Natural killer cell treated with Interleukin-12 subunit alpha and Interleukin-12 subunit beta and Interleukin-15 and Interleukin-18, amount 100 ng/mL, for 72 hours (primary cell): ENCODE measurements at places on chromosomes 1 and 21. TPM values are rescaled to one million over a fixed set of nuclear protein-coding genes. Genes with fewer than 3 reads are reported as not detected.

Gene LIPI
- total RNA-seq, result not detected

DNA sequence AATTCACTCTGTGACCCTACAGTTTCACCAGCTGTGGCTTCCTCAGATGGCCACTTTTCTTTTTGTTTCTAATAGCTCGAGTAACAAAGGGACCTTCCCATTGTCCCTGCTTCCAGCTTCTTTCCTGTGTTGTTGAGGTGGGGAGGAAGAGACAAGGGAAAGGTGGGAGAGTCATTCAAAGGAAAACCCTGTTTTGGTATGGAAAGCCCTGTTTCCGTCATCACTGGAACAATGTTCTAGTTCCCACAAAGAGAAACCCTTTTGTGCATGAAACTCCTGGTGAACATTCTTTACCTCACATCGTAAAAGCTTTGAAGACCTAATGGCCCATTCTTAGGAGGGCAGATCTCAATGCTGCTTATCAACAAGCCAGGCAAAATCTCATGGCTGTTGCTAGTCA, 62.2 kb downstream of the ABCA4 start:
- H3K4me1 ChIP-seq, result peaks cover 5% of the 10 kb centered on the region
- peaks cover 22% of the 10 kb centered on the region for H3K27me3 ChIP-seq
- no peak overlapping the region for H3K27ac ChIP-seq
- no peaks in the 10 kb centered on the region for H3K36me3 ChIP-seq

GRCh38 chr1:198970916-198971315, 332.1 kb downstream of the PTPRC start:
- no peak overlapping the region for H3K4me3 ChIP-seq
- peak overlapping the region; percentile 0 for H3K27ac ChIP-seq
- no peaks in the 10 kb centered on the region for H3K27me3 ChIP-seq
- H3K4me1 ChIP-seq, result peaks cover 19% of the 10 kb centered on the region
- DNase-seq, result no peak

Gene BCL2L15
- total RNA-seq, result 3.0 TPM

Gene CFAP74
- not detected for total RNA-seq

- no peak overlapping the region for H3K27ac ChIP-seq
- no peak overlapping the region for H3K4me3 ChIP-seq
- H3K4me1 ChIP-seq, result peaks cover 6% of the 10 kb centered on the region
- peaks cover 31% of the 10 kb centered on the region for H3K36me3 ChIP-seq
Observed at GRCh38 chr21:41432562-41433460, 6.8 kb downstream of the MX1 start.

- DNase-seq, result no peak
- H3K27ac ChIP-seq, result no peak overlapping the region
- H3K4me3 ChIP-seq, result no peak overlapping the region
- no peaks in the 10 kb centered on the region for H3K36me3 ChIP-seq
- H3K4me1 ChIP-seq, result peaks cover 5% of the 10 kb centered on the region
- peaks cover 34% of the 10 kb centered on the region for H3K27me3 ChIP-seq
Observed at GRCh38 chr1:111789142-111789541, 33.4 kb downstream of the DDX20 start.

DNA sequence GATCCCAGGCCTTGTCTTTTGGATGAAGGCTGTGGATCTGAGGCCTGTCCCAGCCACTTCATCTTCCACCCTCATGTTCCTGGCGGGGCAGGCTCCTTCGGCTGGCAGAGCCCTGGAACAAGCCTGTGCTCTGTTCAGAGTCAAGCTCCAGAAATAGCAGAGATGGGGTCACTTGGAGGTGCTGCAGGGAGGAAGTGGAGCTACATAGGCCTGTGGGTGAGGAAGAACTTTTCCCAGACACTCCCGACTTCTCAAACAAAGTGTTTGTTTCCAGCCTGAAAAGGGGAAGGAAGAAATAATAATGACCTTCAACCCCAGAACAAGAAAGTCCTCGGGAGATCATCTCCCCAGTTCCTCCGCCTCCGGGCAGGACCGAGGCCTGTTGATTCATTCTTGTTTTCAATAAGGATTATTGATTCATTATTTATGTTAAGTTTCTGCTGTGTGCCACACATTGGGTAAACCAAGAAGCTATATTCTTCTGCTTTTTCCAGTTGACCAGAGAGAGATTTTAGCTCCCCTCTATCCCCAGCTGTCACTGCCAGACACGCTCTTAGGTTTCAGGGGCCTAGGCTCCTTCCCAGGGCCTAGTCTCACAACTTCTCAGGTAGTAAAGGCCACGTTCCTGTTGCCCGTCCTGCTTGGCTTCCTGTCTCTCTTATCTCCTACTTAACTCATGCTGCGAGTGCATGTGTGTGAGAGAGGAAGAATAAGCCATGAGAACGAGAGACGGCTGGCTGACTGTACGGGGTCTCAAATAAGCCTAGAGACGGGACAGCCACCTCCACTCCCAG, 16.9 kb downstream of the IKBKE start:
- H3K27me3 ChIP-seq, result no peaks in the 10 kb centered on the region
- H3K27ac ChIP-seq, result no peak overlapping the region
- H3K4me1 ChIP-seq, result peaks cover 16% of the 10 kb centered on the region
- DNase-seq, result no peak

- H3K36me3 ChIP-seq, result no peaks in the 10 kb centered on the region
- H3K4me1 ChIP-seq, result no peaks in the 10 kb centered on the region
- H3K4me3 ChIP-seq, result no peak overlapping the region
- DNase-seq, result no peak
Observed at GRCh38 chr1:116175611-116176010, 64.4 kb downstream of the MAB21L3 start.

GRCh38 chr21:41188486-41189149, 20.7 kb downstream of the BACE2 start:
- H3K4me1 ChIP-seq, result no peaks in the 10 kb centered on the region
- H3K27ac ChIP-seq, result no peak overlapping the region
- H3K4me3 ChIP-seq, result no peak overlapping the region
- no peaks in the 10 kb centered on the region for H3K36me3 ChIP-seq

Gene FCRL5
- not detected for total RNA-seq

DNA sequence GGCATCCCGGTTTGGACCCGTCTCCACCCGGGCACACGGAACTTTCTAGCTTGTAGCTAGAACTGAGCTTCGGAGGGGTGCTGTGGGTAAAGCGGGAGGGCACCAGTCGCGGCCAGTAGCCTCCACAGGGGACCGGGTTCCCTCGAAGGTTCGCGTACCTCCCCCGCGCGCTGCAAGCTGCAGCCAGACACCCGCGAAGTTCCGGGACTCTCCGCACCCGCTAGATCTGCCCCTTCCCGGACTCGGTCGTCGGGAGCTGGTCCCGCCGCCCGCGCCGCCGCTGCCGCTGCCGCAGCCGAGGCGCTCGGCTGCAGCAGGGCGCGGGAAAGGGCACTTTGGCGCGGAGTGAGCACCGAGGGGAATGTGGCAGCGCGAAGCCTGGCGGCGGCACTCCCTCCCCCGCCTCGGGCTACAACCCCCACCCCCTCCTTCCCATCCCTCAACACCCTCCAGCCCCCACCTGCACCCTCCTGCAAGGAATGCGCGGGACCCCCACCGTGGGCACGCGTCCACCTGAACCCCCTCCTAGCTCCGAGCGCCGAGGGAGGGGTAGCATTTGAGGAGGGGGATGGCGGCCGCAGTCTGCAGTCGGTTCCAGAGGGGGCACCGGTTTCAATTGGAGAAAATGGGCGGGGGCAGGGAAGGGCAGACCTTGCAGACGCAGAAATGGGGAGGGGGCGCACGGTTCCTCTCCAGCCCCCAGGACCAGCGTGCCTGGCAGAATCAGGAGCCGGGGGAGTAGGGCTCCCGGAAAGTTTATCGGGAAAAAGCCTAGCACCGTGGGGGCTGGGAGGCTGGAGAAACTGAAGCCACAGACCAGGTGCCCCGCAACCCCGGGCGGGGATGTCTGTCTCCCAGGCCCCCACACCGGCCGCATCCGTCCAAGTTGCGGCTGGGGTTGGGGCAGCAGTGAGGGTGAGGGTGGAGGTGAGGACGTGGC, 968 bp downstream of the CSMD2 start:
- no peaks in the 10 kb centered on the region for H3K36me3 ChIP-seq
- no peak overlapping the region for H3K27ac ChIP-seq
- no peak for DNase-seq

Gene COL24A1
- total RNA-seq, result not detected
